GM13977 (cell line): ENCODE measurements at places on chromosomes 13 and 19.

DNA sequence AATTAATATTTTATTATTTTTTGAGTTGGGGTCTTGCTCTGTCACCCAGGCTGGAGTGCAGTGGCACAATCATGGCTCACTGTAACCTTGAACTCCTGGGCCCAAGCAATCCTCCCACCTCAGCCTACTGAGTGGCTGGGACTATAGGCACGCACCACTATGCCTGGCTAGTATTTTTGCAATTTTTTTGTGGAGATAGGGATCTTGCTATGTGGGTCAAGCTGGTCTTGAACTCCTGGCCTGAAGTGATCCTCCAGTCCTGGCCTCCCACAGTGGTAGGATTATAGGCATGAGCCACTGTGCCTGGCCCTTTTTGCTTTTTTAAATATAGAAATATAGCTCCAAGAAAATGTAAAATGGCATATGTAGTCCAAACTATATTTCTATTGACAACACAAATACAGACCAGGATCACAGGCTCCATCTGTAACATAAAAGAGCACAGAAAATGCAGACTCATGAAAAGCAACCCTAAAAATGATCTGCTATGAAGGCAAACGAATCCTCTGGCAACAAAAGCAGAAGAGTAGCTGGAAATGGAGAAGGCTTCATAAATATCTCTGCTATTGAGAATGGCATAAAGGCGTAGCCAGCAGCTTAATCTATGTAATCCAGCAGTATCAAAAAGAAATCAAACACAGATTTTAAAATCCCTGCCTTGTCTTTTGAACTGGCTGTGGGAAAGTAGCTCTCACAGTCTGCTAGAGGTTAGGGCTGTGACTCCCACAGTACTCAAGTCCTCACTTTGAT, 200.6 kb downstream of the LHFPL6 start:
- DNase-seq, result no peak

GRCh38 chr19:16509141-16510061, 13.2 kb downstream of the C19orf44 start:
- no peak for DNase-seq

- no peak for DNase-seq
These were observed 19.1 kb downstream of the C19orf12 start for GRCh38 chr19:29695765-29696564.

GRCh38 chr13:110010404-110011138, 224.2 kb upstream of the IRS2 start:
- no peak for DNase-seq
